ENCODE measurements at places on chromosomes 13 and 19.

- H3K36me3 ChIP-seq, result no peaks in the 10 kb centered on the region
- no peak for DNase-seq
- H3K27me3 ChIP-seq, result no peaks in the 10 kb centered on the region
- no peak overlapping the region for H3K4me3 ChIP-seq
- no peaks in the 10 kb centered on the region for H3K4me1 ChIP-seq
These were observed 161.5 kb downstream of the MZT1 start for GRCh38 chr13:72565893-72566292.

- H3K27ac ChIP-seq, result peak overlapping the region; percentile 35
- H3K36me3 ChIP-seq, result no peaks in the 10 kb centered on the region
- no peaks in the 10 kb centered on the region for H3K27me3 ChIP-seq
- peaks cover 60% of the 10 kb centered on the region for H3K4me1 ChIP-seq
- DNase-seq, result no peak
These were observed 28.4 kb downstream of the UBAC2 start for GRCh38 chr13:99228737-99229691.

DNA sequence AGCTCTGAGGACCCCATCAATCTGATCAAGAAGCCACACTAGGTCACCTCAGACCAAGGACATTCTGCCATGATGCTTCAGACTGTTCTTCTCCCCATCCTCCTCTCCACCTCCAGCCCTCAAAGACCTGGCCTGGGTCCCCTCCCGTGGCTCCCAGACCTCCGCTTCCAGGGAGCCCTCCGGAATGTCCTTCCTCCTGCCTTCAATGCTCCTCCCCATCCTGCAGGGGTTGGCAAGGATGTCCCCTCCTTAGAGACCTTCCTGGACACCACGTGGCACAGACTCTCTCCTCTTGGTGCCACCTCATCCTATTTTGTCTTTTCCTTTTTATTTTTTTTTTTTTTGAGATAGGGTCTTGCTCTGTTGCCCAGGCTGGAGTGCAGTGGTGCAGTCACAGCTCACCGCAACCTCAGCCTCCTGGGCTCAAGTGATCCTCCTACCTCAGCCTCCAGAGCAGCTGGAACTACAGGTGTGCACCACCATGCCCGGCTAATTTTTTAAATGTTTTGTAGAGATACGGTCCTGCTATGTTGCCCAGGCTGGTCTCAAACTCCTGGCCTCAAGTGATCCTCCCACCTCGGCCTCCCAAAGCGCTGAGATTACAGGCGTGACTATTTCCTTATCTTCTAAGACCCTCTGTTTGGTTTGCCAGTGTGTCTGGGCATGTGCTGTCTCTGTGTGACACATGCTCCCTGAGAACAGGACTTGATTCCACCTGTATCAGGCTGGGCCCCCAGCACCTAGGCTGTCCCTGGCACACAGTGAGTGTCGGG, 84.9 kb downstream of the GNG7 start:
- no peak for DNase-seq
- H3K4me3 ChIP-seq, result peak overlapping the region; percentile 34
- no peaks in the 10 kb centered on the region for H3K36me3 ChIP-seq
- no peaks in the 10 kb centered on the region for H3K27me3 ChIP-seq
- H3K4me1 ChIP-seq, result peaks cover 66% of the 10 kb centered on the region
- H3K27ac ChIP-seq, result peak overlapping the region; percentile 71

DNA sequence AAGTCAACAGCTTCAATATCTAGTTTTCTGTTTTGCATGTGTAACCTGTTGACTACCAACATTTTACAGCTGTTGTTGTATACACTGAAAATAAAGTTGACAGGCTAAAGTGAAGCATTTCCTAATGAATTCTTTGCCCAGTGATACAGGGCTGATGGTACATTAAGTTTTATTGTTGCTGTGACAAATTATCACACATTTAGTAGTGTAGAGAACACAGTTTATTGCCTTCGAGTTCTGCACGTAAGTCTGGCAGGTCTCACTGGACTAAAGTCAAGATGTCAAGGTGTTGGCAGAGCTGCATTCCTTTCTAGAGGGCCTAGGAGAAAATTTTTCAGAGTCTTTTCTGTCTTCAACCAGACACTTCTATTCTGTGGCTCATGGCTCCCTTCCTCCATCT, 184.2 kb downstream of the SLITRK6 start:
- no peaks in the 10 kb centered on the region for H3K27me3 ChIP-seq
- H3K27ac ChIP-seq, result no peak overlapping the region
- no peaks in the 10 kb centered on the region for H3K36me3 ChIP-seq
- no peak overlapping the region for H3K4me3 ChIP-seq
- no peaks in the 10 kb centered on the region for H3K4me1 ChIP-seq

GRCh38 chr19:2912306-2912705, 11.6 kb downstream of the ZNF57 start:
- no peaks in the 10 kb centered on the region for H3K27me3 ChIP-seq
- H3K4me1 ChIP-seq, result no peaks in the 10 kb centered on the region
- H3K27ac ChIP-seq, result no peak overlapping the region
- H3K4me3 ChIP-seq, result no peak overlapping the region
- no peak for DNase-seq

DNA sequence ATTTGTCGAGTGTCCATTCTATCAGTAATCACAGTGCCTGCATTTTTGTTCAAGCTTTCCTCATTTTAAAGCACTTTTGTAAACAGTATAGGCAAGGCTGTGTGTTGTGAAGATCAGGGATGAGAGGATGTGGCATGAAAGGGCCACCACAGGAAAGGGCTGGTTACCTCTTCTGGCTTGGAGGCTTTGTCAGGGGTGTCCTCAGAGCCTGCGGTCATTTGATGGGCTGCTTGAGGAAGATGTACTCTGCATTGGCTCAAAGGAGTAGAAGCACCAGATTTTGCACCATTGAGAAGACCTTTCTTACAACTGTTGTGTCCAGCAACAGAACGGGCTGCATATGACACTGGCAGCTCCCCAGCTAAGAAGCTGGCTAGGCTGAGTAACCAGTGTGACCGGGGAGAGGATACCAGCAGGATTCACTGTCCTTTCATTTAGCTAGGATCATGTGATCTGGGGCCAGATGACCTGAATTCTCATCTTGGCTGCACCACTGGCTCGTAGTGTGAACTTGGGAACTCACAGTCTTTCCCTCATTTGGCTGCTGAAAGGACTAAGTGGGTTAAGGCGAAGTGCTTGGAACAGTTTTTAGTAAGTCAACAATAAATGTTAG, 380.2 kb downstream of the FGF9 start:
- peaks cover 7% of the 10 kb centered on the region for H3K4me1 ChIP-seq
- no peak overlapping the region for H3K4me3 ChIP-seq
- DNase-seq, result no peak
- no peak overlapping the region for H3K27ac ChIP-seq

DNA sequence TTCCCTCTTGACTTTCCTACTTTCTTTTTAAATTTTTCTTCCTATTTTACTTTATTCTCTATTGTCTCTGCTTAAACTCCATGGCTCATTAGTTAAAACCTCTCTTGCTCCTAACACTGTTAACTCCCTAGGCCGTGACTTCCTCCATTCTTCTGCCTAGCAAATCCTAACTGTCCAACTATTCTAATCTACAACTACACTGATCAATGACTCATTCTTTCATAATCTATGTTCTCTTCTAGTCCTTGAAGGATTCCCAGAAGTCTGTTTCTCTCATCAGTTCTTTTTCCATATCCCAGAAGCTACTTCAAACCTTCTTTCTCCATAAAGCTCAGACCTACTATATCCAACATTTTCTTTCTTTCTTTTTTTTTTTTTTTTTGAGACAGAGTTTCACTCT, 66.9 kb downstream of the MICU2 start:
- H3K4me3 ChIP-seq, result no peak overlapping the region
- DNase-seq, result no peak
- no peaks in the 10 kb centered on the region for H3K27me3 ChIP-seq
- no peak overlapping the region for H3K27ac ChIP-seq
- no peaks in the 10 kb centered on the region for H3K36me3 ChIP-seq

- H3K27ac ChIP-seq, result no peak overlapping the region
- H3K36me3 ChIP-seq, result no peaks in the 10 kb centered on the region
- no peak overlapping the region for H3K4me3 ChIP-seq
- H3K4me1 ChIP-seq, result no peaks in the 10 kb centered on the region
These were observed 62.1 kb upstream of the TPM4 start for GRCh38 chr19:16013851-16014840.

GRCh38 chr13:73168226-73168952, 109.6 kb downstream of the KLF5 start:
- no peaks in the 10 kb centered on the region for H3K4me1 ChIP-seq
- H3K27ac ChIP-seq, result no peak overlapping the region
- no peaks in the 10 kb centered on the region for H3K27me3 ChIP-seq

DNA sequence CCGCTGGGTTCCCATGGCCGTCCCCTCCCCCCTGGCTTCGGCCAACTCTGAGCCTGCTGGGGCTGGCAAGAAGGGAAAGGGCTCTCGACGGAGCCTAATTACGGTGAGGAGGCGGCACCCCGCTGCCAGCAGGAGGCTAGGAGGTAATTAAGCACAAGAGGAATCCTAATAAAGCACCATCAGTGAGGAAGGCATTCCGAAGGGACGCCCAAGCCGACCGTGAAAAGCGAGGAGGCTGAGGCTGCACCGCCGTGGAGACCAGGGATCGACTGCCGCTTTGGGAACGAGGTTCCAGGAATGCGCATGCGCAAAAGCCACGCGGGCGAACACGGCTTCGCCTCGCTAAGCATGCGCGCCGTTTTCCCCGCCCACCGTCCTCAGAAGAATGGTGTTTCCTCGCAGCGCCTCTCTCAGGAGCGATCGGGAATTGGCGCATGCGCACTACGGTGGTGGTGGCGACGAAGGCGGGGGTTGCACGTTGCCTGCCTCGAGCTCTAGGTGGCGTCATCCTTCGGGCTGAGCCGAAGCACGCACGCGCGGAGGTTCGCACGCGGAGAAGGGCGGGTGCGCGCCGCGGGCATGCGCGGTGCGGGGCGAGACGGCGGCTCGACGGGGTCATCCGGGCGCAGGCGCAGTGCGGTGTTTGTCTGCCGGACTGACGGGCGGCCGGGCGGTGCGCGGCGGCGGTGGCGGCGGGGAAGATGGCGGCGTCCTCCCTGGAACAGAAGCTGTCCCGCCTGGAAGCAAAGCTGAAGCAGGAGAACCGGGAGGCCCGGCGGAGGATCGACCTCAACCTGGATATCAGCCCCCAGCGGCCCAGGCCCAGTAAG, at the start of gene MAP2K7:
Gene MAP2K7, plus strand, starts transcription at position 634 of the 830 bp plus-strand sequence. Its CDS starts 68 bp downstream, at position 702.
- H3K4me3 ChIP-seq, result peak within 1 kb of the TSS; percentile 91
- H3K4me1 ChIP-seq, result peaks cover 20% of the 10 kb centered on the region
- peak within 1 kb of the TSS; percentile 77 for H3K27ac ChIP-seq
- H3K36me3 ChIP-seq, result no peaks in the 10 kb centered on the region

DNA sequence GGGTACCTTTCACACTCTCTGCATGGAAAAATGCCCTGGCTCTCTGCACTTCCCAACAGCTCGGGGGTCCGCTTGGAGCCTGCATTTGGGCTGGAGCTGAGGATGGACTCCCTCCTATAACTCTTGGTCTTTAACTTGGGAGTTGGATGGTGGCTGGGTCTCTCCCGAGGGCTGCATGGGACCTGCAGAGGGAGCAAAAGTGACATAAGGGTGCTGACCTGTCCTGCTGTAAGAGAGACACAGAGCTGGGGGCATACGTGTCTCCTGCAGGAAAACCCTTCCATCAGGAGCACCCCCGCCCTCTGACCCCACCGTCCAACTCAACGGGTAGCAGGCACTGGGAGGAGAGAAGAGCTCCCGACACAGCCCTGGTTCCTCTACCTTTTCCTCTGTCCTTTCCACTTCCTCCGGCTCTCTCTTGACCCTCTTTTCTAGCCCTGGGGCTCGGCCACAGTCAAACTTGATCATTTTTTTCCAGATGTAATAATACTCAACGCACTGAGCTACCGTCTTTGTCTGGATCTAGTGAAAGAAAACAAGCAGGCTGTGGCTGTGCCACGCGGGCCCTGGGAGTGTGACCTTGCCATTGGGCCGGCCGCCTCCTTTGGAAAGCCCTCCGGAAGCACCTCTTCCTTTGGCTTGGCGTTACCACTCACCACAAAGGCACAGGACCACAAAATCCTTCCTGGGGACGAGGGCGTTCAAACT, 6.8 kb upstream of the NAPA start:
- no peak for DNase-seq
- H3K36me3 ChIP-seq, result no peaks in the 10 kb centered on the region
- H3K27ac ChIP-seq, result no peak overlapping the region
- H3K4me1 ChIP-seq, result peaks cover 25% of the 10 kb centered on the region

All from naive thymus-derived CD4-positive, alpha-beta T cell (primary cell).